NCI-H187 (cell line): ENCODE measurements at places on chromosomes 13 and 19.

GRCh38 chr13:111337206-111337605 is 16.8 kb downstream of the TEX29 start:
- no peak for DNase-seq

- DNase-seq, result no peak
These were observed 55.0 kb upstream of the TM9SF2 start for GRCh38 chr13:99446242-99446641.

GRCh38 chr13:20411638-20412342 is 113.9 kb downstream of the CRYL1 start:
- DNase-seq, result no peak

- DNase-seq, result no peak
These were observed 1534.6 kb upstream of the MIR17HG start for GRCh38 chr13:89812856-89813255.

GRCh38 chr13:40146611-40147117 is 491.2 kb downstream of the COG6 start:
- no peak for DNase-seq

DNA sequence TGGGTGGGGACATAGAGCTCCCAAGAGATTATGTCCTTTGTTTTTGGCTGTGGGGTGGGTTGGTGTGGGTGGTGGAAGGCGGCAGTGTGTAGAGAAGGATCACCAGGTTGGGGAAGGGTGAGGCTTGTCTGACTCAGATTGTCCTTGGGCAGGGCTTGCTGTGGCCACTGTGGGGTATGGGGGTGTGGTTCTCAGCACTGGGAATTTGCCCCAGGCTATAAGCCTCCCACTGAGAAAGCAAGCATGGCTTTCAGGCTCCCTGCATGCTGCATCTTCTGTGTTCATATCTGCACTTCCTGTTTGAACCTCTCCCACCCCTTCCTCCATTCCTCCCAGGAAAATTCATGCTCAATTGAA is 34.9 kb downstream of the DNAJC15 start:
- no peak for DNase-seq

- no peak for DNase-seq
These were observed 191.7 kb upstream of the SERP2 start for GRCh38 chr13:44181931-44182330.
